ENCODE measurements at places on chromosomes 7 and 10. TPM values are rescaled to one million over a fixed set of nuclear protein-coding genes. Genes with fewer than 3 reads are reported as not detected.

DNA sequence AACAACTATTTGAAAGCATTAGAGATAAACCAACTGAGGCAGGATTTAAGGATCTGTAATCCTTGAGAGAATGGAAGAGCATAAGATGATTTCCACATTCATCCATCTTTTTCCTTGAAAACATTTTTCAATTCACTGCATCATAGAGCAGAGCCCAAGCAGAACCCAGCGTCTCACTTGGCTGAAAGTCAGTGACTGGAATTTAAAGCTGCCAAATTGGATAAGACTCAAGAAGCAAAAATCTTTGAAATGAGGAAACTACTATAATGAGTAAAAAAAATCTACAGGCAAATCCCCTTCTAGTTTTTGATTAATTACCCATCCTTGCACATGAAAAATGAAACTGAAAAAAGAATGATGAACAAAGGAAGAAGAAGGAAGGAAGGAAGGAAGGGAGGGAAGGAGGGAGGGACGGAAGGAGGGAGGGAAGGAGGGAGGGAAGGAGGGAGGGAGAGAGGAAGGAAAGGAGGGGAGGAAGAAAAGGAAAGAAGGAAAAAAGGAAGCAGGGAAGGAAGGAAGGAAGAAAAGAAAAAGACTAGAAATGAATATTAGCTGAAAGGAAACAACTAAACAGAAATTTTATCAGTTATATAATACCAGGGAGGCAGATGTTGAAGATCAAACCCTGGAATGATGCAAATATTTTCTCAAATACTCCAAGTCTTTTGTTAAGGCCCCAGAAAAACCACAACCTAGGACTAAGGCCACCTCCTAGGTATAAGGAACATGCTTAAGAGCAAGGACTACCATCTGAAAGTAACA, 336.3 kb upstream of the MAGI2 start:
- no peak for DNase-seq

DNA sequence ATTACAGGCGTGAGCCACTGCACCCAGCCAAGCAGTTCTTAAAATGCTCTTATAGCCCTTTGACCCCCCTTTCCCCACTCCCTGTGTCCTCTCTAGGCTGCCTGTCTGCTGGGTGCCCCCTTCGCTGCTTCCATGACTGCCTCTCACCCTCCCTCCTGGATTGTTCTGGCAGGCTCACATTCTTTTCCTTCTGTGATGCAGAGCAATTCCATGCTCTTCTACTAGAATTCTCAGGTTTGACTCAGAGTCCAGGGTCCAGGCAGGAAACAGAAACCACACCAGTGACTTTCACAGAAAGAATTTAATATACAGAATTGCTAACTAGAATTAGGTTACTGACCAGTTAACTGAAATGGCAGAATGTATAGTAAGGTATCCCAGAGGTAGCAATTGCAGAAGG, 244.8 kb downstream of the BAMBI start:
- DNase-seq: no peak

DNA sequence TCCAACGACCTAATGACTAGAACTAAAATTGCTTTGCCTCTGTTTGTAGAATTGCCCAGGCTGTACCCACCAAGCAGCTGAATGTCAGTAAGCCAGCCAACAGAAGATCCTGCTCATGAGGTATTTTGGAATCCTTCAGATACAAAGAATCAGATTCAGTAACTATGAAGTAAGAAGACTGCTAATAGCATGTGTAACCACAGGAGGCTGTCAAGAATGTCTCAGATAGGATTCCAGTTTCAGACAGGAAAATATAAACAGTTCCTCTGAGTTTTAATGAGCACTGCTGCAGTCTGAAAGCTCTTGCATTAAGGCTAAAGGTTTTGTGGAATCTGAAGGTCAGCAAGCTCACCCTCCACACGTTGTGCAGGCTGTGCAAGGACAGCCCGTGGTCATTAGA, 112.6 kb upstream of the ADAM12 start:
- no peak for DNase-seq

- no peak for DNase-seq
Measured at GRCh38 chr7:30511973-30512662, 7.5 kb upstream of the GGCT start.

Gene IQUB
- not detected for total RNA-seq

Gene NOS3
- total RNA-seq: 1.1 TPM

Gene VWDE
- 0.86 TPM for total RNA-seq

Gene FKBP14
- total RNA-seq: 5.7 TPM
